C1 segment of cervical spinal cord (tissue), 14 donors: ENCODE measurements at places on chromosomes 6 and 20.

DNA sequence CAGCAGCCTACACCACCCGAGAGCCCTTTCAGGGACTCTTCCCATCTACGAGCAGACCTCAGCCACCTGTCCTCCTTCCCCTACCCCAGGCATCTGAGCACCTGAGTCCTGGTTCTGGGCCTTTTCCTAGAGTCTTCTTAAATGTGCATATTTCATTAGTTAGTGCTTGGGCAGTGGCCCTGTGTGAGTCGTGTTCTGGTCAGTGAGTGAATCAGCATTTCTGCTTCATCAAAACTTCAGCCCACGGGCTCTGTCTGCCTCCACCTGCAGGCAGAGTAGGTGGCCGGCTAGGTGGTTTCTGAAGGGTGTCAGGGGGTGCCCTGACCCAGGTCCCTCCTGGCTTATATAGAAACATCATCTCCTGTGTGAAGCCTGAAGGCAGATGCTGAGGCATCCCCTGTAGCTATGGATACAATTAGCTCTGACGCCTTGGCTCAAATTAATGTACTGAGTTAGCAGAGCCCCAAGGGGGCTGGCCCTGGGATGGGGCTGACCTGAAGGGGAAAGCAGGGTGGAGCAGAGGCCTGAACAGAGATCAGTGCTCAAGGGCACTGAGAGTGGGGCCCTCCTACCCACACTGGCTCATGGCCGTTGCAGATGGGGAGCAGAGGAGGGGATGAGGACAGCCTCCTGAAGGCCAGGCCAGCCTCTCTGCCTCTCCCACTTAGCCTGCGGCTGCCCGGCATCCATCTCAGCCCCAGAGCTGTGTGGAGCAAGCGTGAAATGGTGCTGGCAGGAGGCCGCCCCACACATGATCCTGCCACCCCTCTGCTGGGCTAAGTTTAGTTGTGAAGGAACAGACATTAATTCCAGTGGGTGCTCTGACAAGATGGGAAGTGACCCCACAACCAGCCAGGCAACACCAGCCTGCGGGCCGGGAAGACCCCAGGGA, 13.6 kb downstream of the IP6K3 start:
- no peak for DNase-seq

DNA sequence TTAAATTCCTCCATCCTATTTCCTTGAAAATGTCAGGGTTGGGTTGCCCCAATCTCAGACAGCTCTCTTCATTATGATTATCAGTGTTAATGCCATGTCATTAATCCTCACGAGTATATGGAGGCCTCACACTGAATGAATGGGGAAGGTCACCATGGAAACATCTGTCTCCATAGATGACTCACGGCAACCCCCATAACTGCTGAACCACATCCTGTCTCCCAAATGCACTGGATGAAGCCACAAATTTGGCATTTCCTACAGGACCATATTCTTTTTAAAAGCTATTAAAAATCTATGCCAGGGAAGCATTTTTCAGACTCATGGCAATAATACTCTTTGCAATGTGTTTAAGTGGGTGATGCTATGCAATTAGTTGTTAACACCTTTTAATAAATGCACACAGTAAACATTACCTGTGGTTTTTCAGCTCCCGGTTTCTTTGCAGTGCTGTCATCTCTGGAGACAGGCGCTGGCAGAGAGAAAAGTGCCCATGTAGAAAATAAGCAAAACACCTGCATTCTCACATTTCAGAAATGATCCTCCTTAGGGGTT, 80.1 kb upstream of the PTPRK start:
- no peak for DNase-seq

GRCh38 chr6:44618371-44618770, 230.9 kb downstream of the CDC5L start:
- DNase-seq: no peak

DNA sequence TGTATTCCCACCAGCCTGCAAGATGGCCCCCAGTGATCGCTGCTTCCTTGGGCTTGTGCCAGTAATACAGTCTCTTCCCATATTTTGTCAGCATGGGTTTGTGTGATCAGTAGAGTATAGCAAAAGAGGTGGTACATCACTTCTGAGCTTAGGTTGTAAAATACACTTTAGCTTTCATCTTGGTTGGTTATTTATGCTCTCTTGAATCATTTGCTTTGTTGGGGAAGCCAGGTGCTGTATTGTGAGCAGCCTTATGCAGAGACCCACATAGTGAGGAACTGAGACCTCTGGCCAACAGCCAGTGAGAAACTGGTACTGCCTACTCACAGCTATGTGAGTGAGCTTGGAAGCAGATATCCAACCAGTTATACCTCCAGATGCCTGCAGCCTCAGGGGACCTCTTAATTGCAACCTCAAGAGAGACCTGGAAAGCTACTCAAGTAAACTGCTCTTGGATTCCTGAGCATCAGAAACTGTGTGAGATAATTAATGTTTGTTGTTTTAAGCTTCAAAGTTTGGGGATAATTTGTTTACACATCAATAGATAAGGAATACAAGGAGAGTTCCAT, 229.3 kb downstream of the FARS2 start:
- DNase-seq: no peak

DNA sequence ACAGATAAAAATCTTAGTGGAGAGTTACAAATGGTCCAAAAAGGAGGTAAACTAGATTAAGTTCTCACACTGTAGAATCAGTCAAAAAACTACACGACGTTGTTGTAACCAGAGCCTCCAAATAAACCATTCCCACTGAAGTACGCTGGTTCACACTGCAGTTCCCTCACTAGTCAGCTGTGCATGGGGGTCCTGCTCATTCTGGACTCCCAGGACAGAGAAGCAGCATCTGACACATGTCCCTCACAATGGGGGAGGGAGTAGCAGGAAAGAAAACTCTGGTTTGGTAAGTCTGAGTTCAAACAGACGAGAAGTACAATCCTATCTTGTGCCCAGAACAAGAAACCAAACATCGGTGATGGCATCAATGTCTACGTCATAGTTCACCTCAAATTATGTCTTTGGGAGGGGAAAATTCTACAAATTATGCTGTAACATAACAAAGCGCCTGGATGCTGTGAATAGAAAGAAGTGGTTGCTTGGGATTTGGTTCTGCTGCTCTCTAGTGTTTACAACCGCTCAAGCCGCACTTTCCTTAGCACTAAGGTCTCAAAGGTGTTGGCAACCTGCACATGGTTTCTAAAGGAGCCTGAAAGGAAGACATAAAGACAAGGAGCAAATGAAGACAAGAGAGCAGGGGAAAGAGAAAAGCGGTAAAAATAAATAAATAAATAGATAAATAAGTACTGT, 208.0 kb downstream of the GMDS start:
- no peak for DNase-seq

DNA sequence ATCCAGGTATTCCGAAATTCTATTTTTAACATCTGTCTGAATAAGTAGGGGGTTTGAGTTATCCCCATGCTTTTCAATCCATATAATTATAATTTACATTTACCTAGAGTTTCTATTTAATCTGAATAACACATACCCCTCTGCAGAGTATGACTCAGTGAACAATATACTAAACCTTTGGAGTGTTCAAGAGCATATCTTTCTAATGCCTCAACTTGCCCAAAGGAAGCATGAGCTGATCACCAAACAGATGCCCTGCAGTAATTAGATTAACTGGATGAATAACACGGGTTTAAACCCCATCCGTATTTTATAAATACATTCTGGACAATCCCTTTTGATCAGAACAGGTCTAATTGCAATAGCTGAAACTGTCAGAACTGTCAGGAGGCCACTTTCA, 897.1 kb downstream of the TFAP2A start:
- no peak for DNase-seq

GRCh38 chr6:65943548-65943947, 236.5 kb upstream of the EYS start:
- no peak for DNase-seq

- no peak for DNase-seq
These were observed 193.5 kb downstream of the UBE3D start for GRCh38 chr6:82872185-82872584.

- DNase-seq: no peak
These were observed 48.6 kb upstream of the NAA20 start for GRCh38 chr20:19968466-19969073.

DNA sequence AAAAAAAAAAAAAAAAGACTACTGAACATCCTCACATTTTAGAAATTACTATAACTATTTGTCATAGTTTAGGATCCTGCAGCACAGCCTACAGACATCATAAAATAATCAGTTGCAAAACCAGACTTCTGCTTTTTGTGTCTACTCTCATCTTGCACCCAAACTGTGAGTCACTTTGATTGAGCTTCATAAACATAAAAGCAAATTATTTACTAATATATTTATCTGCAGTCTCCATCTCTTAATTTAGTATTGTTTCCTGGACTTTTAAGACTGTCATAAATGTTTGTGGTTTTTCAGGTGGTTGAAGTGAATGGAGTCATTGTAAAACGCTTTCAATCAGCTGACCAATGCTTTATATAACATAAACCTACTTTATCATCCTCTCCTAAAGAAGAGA, 14.8 kb upstream of the CALHM6 start:
- no peak for DNase-seq

DNA sequence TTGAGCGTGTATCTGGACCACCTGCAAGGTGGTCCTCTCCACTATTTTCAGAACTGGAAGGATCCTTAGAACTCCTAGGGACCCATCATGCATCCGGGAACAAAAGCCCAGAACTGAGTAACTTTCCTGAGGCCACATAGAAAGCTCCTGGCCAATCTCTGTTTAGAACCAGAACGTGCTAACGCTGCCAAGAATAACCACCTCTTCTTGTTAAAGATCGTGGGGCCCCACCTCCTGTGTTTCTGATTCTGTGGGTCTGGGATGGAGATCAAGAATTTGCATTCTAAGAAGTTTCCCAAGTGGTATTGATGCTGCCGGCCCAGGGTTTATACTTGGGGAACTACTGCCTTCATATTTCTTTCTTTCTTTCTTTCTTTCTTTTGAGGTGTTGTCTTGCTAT, 13.3 kb downstream of the CD40 start:
- DNase-seq: no peak

DNA sequence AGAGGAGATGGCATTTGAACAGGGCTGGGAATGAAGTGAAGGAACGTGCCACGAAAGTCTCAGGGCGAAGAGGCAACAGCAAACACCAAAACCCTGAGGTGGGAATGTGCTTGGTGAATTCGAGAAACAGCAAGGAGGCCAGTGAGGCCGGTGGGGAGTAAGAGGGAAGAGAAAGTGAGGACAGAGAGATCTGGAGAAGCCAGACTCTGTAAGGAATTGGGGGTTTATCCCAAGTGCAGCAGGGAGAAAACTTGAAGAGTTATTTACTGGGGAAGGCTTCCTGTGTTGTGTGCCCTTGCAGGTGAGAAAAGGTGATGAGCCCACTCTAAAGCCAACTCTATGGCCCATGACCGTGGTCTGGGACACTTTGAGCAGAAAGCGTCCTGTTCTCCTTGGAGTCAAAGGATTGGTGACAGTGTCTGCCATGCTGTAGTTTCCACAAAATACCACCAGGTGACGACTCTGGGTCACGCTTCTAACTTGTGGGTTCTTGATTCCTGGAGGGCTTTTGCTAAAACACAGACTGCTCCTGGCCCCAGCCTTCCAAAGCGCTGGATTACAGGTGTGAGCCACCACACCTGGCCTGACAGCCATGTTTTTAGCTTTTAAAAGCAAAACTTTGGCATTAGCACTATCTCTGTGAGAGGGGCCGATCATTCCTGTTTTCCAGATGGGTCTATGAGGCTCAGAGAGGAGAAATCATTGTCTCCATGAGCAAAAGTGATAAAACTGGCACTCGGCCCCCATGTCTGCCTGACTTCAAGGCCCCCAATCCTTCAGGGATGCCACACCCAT, 18.0 kb upstream of the CSNK2A1 start:
- peak; percentile 38 for DNase-seq

GRCh38 chr6:82072751-82073150, 174.8 kb downstream of the IBTK start:
- no peak for DNase-seq

GRCh38 chr6:158439255-158439654, 120.6 kb upstream of the TMEM181 start:
- no peak for DNase-seq

GRCh38 chr6:144360401-144360800, 75.3 kb downstream of the UTRN start:
- DNase-seq: no peak

DNA sequence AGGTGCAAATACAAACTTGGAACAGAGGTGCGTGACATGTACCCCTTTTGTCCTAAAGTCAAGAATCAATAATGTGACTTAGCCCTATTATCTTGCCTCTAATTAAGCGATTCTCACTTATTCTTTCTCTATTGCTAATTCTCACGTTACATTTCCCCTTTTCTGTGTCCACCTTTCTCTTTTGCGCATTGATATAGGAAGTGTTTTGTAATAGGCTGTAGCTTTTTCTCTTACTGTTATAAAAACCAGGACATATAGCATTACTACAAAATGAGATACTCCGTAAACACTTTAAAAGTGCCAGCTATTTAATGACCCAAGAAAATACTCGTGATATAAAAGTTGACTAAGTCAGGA, 669 bp upstream of the TMEM30A start:
- DNase-seq: no peak

DNA sequence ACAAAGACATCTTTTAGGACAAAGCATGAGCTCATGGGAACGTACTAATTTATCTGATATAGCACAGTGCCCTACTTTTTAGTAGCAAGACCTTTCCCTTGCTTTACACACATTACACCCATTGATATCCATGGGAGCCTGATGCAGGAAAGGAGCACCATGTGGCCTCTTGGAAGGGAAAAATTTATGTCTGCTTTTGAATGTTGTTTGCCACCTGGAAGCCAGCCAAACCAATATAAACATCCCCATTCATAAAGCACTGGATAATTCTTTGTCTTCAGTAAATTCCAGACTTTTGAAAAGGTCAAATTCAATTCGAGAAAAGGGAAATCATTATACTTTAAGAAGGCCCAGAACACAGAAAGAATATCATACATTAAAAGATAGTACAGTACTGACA, 152.3 kb upstream of the BEND6 start:
- no peak for DNase-seq

- DNase-seq: no peak
These were observed 35.9 kb upstream of the MYLIP start for GRCh38 chr6:16092990-16093389.

DNA sequence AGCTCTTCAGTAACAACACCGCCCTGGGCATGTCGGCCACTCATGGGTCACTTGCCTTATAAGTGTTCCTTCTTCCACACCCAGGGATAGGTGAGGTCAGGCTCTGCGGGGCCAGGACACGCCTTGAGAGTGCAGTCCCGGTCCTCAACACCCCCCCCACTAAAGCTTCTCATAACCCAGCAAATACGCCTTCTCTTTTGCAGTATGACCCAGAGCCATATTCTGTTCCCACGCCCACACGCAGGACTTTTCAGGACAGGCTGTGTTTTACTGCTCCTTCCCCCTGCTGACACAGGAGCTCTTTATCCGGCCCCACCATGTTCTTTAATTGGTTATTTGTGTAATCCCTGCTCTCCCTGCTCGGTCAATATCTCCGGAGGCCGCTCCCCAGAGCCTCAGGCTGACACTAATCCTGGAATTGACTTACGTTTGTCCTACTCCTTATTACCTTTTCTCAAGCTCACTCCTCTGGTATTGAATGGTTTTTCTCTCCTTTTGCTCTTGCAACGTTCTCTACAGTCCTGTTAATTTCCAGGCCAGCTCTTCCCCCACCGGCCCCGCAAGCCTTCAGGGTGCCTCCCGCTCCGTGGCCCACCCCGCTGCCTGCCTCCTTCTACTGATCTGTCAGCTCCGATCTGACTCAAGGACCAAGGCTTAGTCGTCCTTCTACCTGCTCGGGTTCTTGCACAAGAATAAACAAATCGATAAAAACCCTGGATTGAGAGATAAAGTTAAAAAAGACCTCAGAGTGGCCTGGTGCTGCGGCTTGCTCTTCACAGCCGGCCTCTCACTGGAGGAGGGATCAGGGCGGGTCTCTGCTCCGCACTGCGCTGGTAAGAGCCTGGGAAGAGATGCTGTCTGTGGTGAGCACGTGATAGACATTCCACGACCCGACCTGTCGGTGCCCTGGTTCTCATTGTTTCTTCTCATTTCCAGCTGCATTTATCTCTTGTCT, 357.5 kb downstream of the ZFAND3 start:
- DNase-seq: no peak
